Right renal cortex interstitium (tissue), 3 donors: ENCODE measurements at places on chromosomes 4 and X. TPM values are rescaled to one million over a fixed set of nuclear protein-coding genes. Genes with fewer than 3 reads are reported as not detected.
A peak's percentile ranks its signal among the peaks of the same experiment; 100 is the strongest.

The LRPAP1 gene
- 198 TPM for polyA plus RNA-seq

The ANOS1 gene
- polyA plus RNA-seq, result 9.0 TPM

The COX7B2 gene
- polyA plus RNA-seq, result not detected

The BTC gene
- 6.2 TPM for polyA plus RNA-seq

The DCAF4L1 gene
- 0.25 TPM for polyA plus RNA-seq

The SMIM10 gene
- 11.5 TPM for polyA plus RNA-seq

The FABP2 gene
- 0.85 TPM for polyA plus RNA-seq

The DGKK gene
- polyA plus RNA-seq, result 9.7 TPM

The BST1 gene
- 17.0 TPM for polyA plus RNA-seq

The FHDC1 gene
- 4.0 TPM for polyA plus RNA-seq

The MAGEA2B gene
- not detected for polyA plus RNA-seq

The NPNT gene
- polyA plus RNA-seq, result 222 TPM

The TRIM75 gene
- not detected for polyA plus RNA-seq

DNA sequence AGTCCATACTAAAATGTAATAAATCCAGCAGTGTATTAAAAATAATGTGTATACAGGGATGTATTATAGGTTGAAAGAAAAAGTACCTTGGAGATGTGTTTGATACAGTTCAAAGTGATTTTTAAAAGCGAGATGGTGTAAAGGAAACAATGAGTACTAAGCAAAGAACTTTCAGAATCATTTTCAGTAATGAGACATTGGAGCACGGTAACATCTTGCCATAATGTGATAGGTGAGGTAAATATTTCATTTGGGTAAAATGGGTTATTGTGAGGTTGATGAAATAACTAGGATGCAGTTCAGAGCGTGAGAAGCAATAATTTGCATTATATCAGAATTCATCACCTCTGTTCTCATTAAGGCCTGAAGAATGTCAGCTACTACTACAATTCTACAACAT lies 25.9 kb downstream of the EIF2S3 start:
- DNase-seq, result no peak

DNA sequence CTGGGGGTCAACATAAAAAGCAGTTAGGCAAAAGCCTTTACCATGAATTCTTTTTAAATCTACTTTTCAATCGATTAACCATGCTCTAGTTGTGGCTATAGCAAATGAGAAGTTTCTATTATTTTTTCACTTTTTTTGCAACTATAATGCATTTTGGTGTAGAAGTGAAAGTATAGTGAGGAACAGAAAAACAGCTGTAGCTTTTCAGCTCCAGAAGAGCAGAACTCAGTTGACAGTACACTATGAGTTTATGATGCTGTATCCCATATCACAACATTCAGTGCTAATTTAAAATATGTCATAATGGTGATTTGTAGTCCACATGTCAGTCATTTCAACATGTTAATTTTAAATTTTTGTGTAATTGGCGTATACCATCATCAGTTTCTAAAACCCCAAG lies 8.7 kb upstream of the MUC7 start:
- DNase-seq, result no peak

- DNase-seq, result no peak
These were observed 9.2 kb upstream of the GABRA4 start for GRCh38 chr4:47002580-47002979.

GRCh38 chr4:13537832-13538177 lies 6.5 kb downstream of the NKX3-2 start:
- no peak for DNase-seq

- DNase-seq, result no peak
These were observed 43.9 kb upstream of the FAM9A start for GRCh38 chrX:8845060-8845459.

GRCh38 chrX:150680974-150681373 lies 12.2 kb upstream of the MTMR1 start:
- DNase-seq, result no peak

- peak; percentile 9 for DNase-seq
These were observed 747.2 kb downstream of the STPG2 start for GRCh38 chr4:97396097-97396496.

GRCh38 chr4:40719008-40719623 lies 30.6 kb upstream of the NSUN7 start:
- DNase-seq, result no peak

GRCh38 chr4:33467291-33467690 lies 2747.1 kb downstream of the PCDH7 start:
- no peak for DNase-seq

GRCh38 chr4:143071351-143071750 lies 113.4 kb upstream of the USP38 start:
- no peak for DNase-seq

DNA sequence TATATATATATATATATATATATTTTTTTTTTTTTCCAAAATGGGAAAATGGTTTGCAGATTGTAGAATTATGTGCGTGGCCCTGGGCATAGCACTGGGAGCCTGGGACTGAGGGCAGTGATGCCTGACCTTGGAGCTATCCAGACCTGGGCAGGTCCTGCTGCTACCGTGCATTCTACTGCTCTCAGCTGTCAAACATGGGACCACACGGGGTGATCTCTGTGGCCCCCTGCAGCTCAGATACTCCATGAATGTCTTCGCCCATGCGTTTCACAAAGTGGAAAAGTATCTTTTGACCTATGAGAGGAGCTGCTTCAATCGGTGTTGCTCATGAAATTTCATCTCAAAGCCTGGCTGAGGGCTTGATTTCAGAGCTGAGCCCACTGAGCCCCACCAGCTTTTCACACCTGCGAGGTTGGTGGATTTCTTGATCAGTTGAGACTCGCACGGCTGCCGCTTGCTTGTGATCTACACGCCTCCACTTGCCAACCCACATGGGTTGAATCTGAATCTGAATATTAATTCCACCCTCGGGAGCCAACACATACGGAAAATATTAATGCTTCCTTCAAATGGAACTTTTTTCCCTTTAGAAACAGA lies 35.7 kb downstream of the ING2 start:
- no peak for DNase-seq

DNA sequence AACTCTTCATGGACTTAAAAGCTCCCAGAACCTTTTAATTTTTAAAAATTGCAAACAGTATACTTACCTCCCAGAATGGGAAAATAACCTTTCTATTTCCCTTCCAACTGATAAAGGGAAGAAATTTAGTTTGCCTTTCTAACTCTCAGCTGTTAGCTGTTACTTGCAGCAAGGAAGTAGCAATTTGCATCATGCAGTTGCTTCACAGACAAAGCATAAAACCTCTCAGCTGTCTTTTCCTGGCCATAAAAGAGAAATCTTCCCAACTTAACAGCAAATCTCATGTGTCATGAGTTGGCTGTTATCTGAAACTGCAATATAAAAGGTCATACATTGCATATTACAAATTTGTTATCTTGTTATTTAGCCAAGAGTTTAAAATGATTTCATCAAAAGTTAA lies 18.4 kb downstream of the C4orf17 start:
- no peak for DNase-seq

DNA sequence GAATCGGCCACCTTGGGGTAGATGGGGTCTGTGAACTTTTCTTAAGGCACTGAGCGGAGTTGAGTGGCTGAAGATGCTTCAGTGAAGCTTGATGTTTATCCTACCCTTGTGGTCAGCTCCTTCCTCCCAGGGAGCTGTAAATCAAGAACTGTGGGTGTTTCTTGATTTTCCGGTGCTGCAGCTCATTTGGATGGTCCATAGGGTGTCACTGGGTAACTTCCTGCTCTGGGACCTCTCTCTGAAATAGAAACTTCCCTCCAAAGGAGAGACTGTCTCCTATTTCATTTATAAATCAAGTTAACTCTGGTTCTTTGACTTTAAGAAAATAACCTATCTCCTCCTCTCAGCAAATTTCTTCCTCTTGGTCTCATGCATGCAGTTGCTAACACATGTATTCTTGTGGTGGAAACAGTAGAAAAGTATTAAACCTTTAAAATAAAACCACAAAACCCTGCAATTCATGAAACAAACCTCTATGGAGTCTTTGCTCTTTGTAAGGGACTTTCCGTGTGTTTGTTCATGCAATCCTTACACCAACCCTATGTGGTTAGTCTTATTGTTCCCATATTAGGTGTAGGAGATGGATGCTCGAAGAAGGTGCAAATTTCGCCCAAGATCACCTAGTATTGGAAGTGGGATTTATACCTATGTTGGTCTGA lies 110.3 kb downstream of the SHROOM3 start:
- no peak for DNase-seq

DNA sequence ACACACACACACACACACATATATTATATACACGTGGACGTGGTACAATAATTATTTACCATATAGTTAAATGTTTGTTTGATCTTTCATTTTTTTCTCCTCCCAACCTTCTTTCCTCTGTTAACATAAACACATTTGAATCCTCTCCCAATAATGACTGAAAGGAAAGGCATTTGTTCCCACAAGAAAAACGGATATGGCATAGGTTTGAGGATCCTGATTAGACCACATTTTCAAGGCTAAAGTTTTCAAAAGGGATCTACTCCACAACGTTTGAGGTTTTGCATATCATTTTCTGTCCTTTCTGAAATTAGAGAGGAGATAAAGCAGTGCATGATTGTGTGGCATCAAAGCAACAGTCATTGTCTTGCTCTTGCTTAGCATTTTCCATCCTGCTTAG lies 1883.4 kb downstream of the STIM2 start:
- DNase-seq, result no peak

GRCh38 chr4:76292730-76293129 lies 13.8 kb upstream of the STBD1 start:
- no peak for DNase-seq

DNA sequence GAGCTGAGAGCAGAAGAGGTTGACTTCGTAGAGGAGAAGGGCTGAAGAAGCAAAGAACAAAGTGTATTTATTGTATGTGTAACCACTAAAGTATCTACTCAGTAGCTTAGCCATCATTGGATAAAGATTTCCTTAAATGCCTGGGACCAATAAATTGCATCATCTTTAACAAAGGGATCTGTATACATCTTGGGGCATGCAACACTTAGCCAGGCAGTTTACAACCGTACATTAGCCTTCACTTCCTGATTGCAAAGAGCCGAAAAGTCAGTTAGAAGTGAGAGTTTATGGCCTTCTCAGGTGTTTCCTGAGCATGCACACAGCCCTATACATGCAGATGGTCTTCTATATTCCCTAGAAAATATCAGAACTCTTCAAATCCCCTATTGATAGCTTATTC lies 68.0 kb upstream of the MAGED1 start:
- DNase-seq, result no peak

GRCh38 chr4:155787113-155787710 lies 28.4 kb downstream of the GUCY1B1 start:
- no peak for DNase-seq

GRCh38 chrX:133669214-133669613 lies 253.9 kb upstream of the GPC4 start:
- DNase-seq, result no peak

DNA sequence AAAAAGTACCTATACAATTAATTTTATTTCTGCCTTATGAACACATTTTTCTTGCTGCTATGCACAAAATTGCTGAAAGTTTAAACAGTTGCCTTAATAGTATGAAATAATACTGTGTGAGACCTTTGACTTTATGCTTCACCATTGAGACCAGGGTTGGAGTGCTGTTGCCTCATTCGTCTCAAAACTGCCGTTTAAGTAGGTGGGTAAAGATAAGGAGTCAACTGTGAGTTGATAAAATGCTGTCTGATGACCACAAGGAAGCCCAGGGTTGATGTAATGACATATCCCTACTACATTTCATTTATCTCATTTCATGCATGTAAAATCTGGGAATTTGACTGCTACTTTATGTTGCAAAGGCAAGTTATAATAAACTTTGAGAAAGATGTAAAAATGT lies 23.4 kb downstream of the STK26 start:
- no peak for DNase-seq

DNA sequence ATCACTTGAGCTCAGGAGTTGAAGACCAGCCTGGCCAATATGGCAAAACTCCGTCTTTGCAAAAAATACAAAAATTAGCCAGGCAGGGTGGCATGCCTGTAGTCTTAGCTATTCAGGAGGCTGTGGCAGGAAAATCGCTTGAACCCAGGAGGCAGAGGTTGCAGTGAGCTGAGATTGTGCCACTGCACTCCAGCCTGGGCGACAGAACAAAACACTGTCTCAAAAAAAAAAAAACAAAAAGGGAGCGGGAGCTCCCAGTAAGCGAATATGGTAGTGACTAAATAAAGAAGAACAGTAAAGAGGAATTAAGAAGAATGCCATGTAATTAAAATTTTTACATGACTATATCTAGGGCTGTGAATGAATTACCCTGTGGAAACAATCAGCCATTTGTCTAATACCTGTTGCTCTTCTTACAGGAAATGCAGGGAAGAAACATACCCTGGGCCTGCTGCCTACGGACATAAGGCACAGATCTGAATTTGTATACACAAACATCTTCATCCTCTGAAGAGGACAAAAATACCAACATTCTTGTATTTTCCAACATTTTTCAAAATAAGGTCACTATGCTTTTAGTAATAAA lies 11.4 kb downstream of the WDFY3 start:
- DNase-seq, result no peak

DNA sequence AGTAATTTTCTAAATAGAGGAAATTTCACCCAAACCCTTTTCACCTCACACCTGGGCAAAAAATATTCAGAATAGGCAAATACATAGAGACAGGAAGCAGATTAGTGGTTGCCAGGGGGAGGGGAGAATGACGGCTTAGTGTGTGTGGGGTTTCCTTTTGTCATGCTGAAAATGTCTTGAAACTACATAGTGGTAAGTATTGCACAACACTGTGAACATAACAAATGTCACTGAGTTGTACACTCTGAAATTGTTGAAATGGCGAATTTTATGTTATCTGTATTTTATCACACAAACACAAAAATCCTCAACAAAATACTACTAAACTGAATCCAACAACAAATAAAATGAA lies 60.7 kb upstream of the PLAC1 start:
- no peak for DNase-seq

- DNase-seq, result no peak
These were observed 1.5 kb downstream of the KLF8 start for GRCh38 chrX:56233682-56234081.

GRCh38 chrX:130402208-130402684 lies 459 bp downstream of the RBMX2 start:
- no peak for DNase-seq

- no peak for DNase-seq
These were observed 12.4 kb downstream of the THOC2 start for GRCh38 chrX:123720486-123720885.

- no peak for DNase-seq
These were observed 830 bp downstream of the HOPX start for GRCh38 chr4:56680266-56680665.

- no peak for DNase-seq
These were observed 1.6 kb downstream of the SLC10A6 start for GRCh38 chr4:86847571-86847970.

- DNase-seq, result no peak
These were observed 30.4 kb downstream of the ACSL1 start for GRCh38 chr4:184795214-184795844.

DNA sequence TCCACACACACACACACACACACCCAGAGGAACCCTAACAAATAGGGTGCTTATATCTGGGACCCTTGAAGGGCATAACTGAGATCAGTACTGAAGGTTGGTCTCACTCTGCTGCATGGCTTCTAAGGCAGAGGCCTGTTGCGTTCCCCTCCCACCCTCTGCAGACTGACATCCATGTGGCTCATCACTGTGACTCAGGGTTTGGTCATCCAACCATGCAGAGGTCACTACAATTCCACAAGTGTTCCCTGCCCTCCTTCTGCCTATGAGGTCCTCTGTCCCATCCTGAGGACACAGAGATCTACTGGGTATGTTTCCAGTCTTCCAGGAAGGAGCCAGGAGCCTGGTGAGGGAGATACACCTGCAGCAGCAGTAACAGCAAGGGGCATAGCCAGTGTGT lies 55.8 kb downstream of the XAGE2 start:
- DNase-seq, result no peak

GRCh38 chrX:131322651-131323050 lies 33.5 kb upstream of the IGSF1 start:
- no peak for DNase-seq

GRCh38 chr4:58732973-58733372 lies 1622.8 kb upstream of the IGFBP7 start:
- no peak for DNase-seq
